Peyer's patch (tissue), 4 donors: ENCODE measurements at places on chromosomes 4 and X. TPM values are rescaled to one million over a fixed set of nuclear protein-coding genes. Genes with fewer than 3 reads are reported as not detected.

Gene ZCCHC12
- total RNA-seq = not detected

DNA sequence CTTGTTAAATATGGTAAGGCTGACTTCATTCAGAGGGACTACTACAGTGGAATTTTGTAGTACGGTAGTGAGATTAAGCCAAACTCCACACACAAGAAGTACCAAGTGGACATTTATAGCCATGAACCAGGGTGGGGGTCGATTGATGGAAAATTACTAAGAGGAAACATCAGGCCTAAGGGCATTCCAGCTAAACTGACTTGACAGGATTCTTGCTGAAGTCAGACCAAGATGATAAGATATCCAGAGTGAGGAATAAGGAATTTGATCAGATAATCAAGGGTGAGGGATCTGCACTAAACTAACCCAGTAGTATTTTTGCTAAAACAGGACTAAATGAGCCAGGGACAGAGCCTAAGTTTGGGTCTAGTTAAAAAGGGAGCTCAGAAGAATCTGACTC is 597.5 kb downstream of the RPA4 start:
- H3K4me1 ChIP-seq = no peaks in the 10 kb centered on the region
- H3K27me3 ChIP-seq = no peaks in the 10 kb centered on the region

Gene IL1RAPL2
- not detected for total RNA-seq

Gene RS1
- total RNA-seq = not detected

GRCh38 chr4:54225598-54226403 is 3.3 kb upstream of the PDGFRA start:
- H3K27me3 ChIP-seq = no peaks in the 10 kb centered on the region
- H3K36me3 ChIP-seq = no peaks in the 10 kb centered on the region
- H3K4me1 ChIP-seq = peaks cover 4% of the 10 kb centered on the region
- H3K4me3 ChIP-seq = peak overlapping the region; percentile 47
- no peak for DNase-seq
- H3K27ac ChIP-seq = peak overlapping the region; percentile 76

GRCh38 chr4:68683034-68683433 is 12.6 kb upstream of the UGT2B15 start:
- no peaks in the 10 kb centered on the region for H3K27me3 ChIP-seq
- H3K27ac ChIP-seq = no peak overlapping the region
- H3K4me1 ChIP-seq = no peaks in the 10 kb centered on the region
- DNase-seq = no peak

Gene HEPH
- 230 TPM for total RNA-seq

Gene GYPA
- not detected for total RNA-seq

DNA sequence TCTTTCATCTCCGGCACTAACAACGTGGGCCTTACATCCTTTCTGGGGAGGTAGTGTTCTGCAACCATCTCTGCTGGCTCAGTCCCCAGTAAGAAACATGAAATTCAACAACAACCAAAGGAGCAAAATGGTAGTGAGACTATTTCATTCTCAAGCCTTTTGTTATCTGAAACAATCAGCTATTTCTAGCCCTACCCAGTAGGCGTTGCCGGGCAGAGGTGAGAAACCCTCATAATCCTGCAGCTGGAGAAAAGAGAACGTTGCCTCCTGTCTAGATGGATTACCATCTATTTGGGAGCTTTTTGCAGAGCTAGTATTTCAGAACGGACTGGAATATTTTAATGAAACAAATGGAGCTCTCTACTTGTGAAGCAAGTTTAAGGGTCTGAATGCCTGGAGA is 66.4 kb upstream of the GPR174 start:
- no peaks in the 10 kb centered on the region for H3K4me1 ChIP-seq
- no peaks in the 10 kb centered on the region for H3K36me3 ChIP-seq
- no peaks in the 10 kb centered on the region for H3K27me3 ChIP-seq
- H3K4me3 ChIP-seq = no peak overlapping the region

Gene GAGE12F
- not detected for total RNA-seq

Gene BCORL1
- total RNA-seq = 7.4 TPM

- no peaks in the 10 kb centered on the region for H3K27me3 ChIP-seq
- H3K27ac ChIP-seq = no peak overlapping the region
- H3K36me3 ChIP-seq = no peaks in the 10 kb centered on the region
- peaks cover 4% of the 10 kb centered on the region for H3K4me1 ChIP-seq
Observed at GRCh38 chrX:72299891-72300630, 5.7 kb downstream of the CITED1 start.

DNA sequence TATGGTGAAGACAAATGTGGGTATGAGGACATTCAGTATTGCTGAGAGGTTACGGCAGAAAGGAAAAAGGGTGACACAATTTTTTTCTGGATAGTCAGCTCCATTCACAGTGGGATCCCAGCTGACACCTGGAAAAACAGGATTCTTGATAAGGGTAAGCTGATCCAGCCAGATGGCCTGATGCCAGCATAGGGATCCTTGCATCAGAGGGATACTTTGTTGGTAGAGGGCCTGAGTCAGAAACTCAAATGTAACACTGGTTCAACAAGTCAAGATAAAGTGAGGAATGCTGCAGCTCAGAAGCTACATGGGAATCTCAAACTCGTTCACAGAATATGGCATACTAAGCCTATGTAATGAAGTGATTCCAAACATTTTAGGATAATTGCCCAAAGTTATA is 726.7 kb downstream of the C4orf33 start:
- no peaks in the 10 kb centered on the region for H3K36me3 ChIP-seq
- H3K27ac ChIP-seq = no peak overlapping the region
- no peak for DNase-seq
- no peak overlapping the region for H3K4me3 ChIP-seq
- H3K27me3 ChIP-seq = no peaks in the 10 kb centered on the region

- no peak overlapping the region for H3K4me3 ChIP-seq
- DNase-seq = no peak
- no peaks in the 10 kb centered on the region for H3K27me3 ChIP-seq
- H3K36me3 ChIP-seq = no peaks in the 10 kb centered on the region
Observed at GRCh38 chr4:23235628-23236390, 543.1 kb downstream of the GBA3 start.

Gene TMEM150C
- 1.3 TPM for total RNA-seq

DNA sequence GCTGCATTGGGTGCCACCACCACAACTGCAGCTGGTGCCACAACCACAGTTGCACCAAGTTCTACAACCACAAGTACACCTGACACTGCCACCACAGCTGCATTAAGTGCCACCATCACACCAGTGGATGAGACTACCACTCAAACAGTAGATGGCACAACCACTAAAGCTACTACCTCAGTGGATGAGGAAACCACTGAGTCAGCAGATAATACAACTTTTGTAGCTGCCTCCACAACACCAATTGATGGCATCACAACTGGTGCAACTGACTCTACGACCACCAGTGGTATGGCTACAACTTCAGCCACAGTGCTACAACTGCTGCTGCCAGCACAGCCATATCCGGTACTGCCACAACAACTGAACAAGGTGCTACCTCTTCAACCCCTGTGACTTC is 35.1 kb upstream of the CABS1 start:
- no peaks in the 10 kb centered on the region for H3K27me3 ChIP-seq
- H3K27ac ChIP-seq = no peak overlapping the region
- no peak overlapping the region for H3K4me3 ChIP-seq

DNA sequence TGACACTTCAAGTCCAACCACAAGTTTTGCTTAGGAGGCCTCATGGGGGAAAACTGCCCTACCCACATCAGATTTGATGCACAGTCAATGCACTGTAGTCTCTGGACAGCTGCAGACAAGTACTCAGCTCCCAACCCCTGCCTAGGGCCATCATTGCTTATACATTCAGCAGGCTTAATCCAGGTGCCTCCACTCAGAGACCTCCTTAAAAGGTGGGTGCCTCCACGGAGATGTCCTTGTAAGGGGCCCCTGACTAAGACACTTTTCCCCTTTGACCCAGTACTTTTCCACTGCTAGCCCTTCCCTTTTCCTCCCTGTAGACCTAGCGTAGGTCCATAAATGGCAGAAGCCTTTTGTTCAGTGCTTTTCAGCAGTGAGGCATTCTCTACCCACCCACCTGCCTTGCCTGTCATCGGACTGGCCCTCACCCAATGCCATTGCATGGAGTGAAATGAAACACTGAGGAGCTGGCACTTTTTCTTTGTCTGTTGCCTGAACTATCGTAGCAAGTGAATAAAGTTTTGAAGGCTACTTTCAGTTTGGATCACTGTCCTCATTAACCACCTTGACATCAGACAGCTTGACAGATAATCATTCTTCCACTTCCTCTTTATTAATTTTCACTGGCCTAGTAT is 23.8 kb upstream of the PLK4 start:
- H3K27me3 ChIP-seq = no peaks in the 10 kb centered on the region
- no peaks in the 10 kb centered on the region for H3K36me3 ChIP-seq
- no peaks in the 10 kb centered on the region for H3K4me1 ChIP-seq
- H3K4me3 ChIP-seq = no peak overlapping the region
- DNase-seq = no peak

GRCh38 chr4:146107587-146108240 is 67.8 kb upstream of the LSM6 start:
- DNase-seq = no peak
- H3K4me3 ChIP-seq = no peak overlapping the region
- no peak overlapping the region for H3K27ac ChIP-seq

Gene SORBS2
- total RNA-seq = 55.3 TPM

Gene ADAMTS3
- total RNA-seq = not detected

- no peak for DNase-seq
- no peaks in the 10 kb centered on the region for H3K36me3 ChIP-seq
- no peak overlapping the region for H3K4me3 ChIP-seq
- H3K4me1 ChIP-seq = no peaks in the 10 kb centered on the region
Observed at GRCh38 chr4:155701827-155702226, 35.2 kb downstream of the GUCY1A1 start.

DNA sequence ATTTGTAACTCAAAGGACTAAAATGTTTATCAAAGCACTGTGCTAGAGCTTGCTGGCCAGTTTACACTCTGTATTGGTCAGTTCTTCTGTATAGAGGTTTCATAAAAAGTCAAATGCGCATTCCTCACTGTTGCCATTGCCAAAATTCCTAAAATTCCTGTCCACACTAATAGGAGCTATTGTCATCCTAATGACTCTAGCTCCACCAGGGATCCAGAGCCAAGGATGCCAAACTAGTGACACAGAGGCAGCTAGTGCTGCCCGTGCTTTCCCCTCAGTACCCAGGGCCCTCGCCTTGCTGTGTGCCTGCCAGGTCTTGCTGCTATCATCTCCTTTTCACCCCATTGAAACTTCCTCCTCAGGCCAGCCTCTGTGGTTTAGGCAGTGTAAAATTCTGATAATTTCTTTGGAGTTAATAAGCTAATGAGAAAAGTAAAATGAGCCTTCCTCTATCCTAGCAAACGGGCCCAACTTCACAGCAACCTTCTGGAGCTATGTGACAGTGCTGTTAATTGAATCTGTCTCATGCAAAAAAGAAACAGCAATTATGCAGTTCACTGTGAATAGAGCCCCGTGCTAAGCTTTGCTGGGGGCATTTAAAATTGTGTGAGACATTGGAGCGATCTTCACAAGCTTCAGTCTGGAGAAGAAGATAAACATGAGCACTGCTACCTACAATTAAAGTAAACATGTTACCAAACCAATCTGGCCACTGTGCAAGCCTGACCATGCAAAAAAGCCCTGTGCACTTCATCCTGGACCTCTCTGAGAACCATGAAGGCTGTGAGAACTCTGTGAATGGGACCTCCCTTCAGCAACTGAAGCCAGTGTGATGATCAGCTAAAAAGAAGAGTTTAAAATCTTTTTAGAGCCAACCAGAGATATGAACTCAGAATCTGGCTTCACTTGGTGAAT is 43.1 kb upstream of the FGF2 start:
- no peak for DNase-seq
- no peak overlapping the region for H3K4me3 ChIP-seq

GRCh38 chrX:70132877-70133302 is 357 bp upstream of the IGBP1 start:
- peak overlapping the region; percentile 75 for H3K4me3 ChIP-seq
- no peaks in the 10 kb centered on the region for H3K36me3 ChIP-seq
- peak overlapping the region; percentile 84 for H3K27ac ChIP-seq
- DNase-seq = no peak

GRCh38 chrX:18389966-18390365 is 35.4 kb upstream of the CDKL5 start:
- no peak overlapping the region for H3K4me3 ChIP-seq
- H3K27ac ChIP-seq = no peak overlapping the region
- H3K36me3 ChIP-seq = no peaks in the 10 kb centered on the region
- no peaks in the 10 kb centered on the region for H3K27me3 ChIP-seq

GRCh38 chr4:155032521-155033229 is 175.8 kb upstream of the NPY2R start:
- no peak overlapping the region for H3K4me3 ChIP-seq
- no peaks in the 10 kb centered on the region for H3K27me3 ChIP-seq
- H3K36me3 ChIP-seq = no peaks in the 10 kb centered on the region
- H3K27ac ChIP-seq = no peak overlapping the region
- DNase-seq = no peak
- H3K4me1 ChIP-seq = no peaks in the 10 kb centered on the region

Gene CT55
- total RNA-seq = not detected

DNA sequence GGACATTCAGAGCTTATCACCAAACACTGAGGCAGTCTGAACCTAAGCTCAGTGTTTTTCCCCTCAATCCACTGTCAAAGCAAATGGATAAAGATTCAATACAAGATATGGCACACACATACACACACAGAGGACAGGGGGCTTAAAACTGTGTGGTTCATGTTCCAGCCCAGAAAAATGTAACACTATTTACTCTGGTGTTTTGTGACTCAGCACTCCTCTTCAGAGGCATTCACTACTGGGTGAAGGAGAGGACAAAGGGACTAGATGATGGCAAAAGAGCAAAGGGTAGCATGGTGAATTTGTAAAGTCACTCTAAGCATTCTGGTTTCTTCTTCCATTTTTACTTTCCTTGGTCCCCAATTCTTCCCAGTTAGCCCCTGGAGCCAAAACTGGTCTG is 120.3 kb downstream of the ARHGEF9 start:
- H3K4me1 ChIP-seq = no peaks in the 10 kb centered on the region
- H3K27me3 ChIP-seq = no peaks in the 10 kb centered on the region
- H3K4me3 ChIP-seq = no peak overlapping the region
- H3K36me3 ChIP-seq = no peaks in the 10 kb centered on the region
- no peak for DNase-seq

Gene JCHAIN
- total RNA-seq = 326 TPM

DNA sequence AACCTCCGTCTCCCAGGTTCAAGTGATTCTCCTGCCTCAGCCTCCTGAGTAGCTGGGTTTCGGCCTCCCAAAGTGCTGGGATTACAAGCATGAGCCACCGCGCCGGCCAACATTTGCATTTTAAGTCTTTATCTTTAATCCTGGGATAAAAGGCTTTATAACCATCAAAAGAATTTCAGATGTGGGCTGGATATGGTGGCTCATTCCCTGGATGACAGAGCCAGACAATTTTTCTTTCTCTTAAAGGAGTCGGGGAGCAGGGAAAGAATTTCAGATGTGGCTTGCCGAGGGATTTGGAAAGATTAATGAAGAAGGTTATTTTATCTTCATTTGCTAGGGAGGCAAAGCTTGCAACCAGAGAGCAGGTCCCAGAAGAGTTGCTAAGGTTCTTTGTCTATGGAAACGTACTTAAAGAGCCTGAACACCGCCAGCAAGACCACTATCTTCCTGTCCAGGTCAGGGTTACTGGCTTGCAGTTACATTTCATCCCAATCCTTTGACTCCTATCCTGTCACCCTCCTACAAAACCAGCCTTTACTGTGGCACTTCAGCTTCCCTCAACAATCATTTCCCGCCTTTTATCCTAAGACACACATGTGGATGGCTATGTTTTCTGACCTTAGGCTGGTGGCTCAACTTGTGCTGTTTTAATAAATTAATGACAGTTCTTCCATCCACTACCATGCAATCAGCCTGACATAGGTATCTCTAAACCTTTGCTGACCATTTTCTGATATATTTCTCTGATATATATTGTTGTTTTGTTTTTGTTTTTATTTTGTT is 3.9 kb upstream of the KLHL8 start:
- no peak for DNase-seq
- H3K4me1 ChIP-seq = no peaks in the 10 kb centered on the region
- H3K36me3 ChIP-seq = no peaks in the 10 kb centered on the region
- no peak overlapping the region for H3K27ac ChIP-seq
- H3K27me3 ChIP-seq = no peaks in the 10 kb centered on the region
